ENCODE measurements at places on chromosomes 16 and 17. TPM values are rescaled to one million over a fixed set of nuclear protein-coding genes. Genes with fewer than 3 reads are reported as not detected.

- H3K36me3 ChIP-seq: no peaks in the 10 kb centered on the region
- H3K4me1 ChIP-seq: no peaks in the 10 kb centered on the region
- H3K27ac ChIP-seq: no peak overlapping the region
- no peak overlapping the region for H3K4me3 ChIP-seq
- H3K27me3 ChIP-seq: no peaks in the 10 kb centered on the region
- no peak for DNase-seq
These were observed 99.7 kb upstream of the HAS3 start for GRCh38 chr16:69005641-69006355.

DNA sequence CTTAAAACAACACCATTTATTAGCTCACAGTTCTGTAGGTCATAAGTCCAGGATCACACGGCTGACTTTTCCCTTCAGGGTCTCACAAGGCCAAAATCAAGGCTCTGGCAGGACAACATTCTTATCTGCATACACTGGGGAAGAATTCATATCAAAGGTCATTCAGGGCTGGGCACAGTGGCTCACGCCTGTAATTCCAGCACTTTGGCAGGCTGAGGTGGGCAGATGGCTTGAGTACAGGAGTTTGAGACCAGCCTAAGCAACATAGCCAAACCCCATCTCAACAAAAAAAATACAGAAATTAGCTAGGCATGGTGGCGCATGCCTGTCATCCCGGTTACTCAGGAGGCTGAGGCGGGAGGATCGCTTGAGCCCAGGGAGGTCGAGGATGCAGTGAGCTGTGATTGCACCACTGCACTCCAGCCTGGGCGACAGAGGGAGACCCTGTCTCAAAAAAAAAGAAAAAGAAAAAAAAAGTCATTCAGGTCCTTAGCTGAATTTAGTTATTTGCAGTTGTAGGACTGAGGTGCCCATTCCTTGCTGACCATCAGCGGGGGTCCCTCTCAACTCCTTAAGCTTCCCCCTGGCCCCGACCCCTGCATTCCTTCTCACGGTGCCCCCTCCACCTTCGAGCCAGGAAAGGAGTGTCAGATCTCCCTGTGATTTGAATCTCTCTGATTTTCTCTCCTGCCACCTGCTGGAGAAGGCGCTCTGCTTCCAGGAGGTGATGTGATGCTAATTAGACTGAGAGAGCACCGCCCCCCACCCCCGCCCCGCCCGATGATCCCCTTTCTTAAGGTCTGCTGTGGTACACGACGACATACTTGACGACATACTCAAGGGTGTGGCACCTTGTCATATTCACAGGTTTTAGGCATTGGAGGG, 91.8 kb upstream of the CLEC18A start:
- no peak overlapping the region for H3K27ac ChIP-seq
- peaks cover 27% of the 10 kb centered on the region for H3K36me3 ChIP-seq
- no peaks in the 10 kb centered on the region for H3K27me3 ChIP-seq
- peak; percentile 24 for DNase-seq
- no peaks in the 10 kb centered on the region for H3K4me1 ChIP-seq

DNA sequence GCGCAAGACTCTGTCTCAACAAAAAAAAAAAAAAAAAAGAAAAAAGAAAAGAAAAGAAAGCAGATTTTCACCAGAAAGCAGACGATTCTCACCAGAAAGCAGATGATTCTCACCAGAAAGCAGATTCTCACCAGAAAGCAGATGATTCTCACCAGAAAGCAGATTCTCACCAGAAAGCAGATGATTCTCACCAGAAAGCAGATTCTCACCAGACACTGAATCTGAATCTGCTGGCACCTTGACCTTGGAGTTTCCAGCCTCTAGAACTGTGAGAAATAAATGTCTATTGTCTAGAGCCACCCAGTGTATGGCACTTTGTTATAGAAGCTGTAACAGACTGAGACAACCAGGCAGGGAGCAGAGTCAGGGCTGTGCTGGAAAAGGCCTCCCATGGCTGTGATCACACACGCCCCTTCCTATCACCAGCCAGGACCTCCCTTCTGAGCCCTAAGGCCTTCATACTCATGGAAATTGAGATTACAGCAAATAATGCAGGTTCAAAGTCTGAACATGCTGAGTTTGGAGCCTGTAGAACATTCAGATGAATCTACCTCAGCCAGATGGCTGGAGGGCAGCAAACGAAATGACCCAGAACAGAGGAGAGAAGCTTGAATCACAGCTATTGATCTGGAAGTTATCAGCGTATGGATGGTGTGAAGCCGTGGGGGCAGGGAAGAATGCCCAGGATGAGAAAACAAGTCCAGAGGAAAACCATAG, 309.3 kb downstream of the SLC39A11 start:
- H3K27me3 ChIP-seq: no peaks in the 10 kb centered on the region
- no peaks in the 10 kb centered on the region for H3K36me3 ChIP-seq
- no peaks in the 10 kb centered on the region for H3K4me1 ChIP-seq

GRCh38 chr17:40178021-40178601, 841 bp downstream of the RAPGEFL1 start:
- H3K27ac ChIP-seq: no peak overlapping the region
- no peak for DNase-seq
- H3K4me3 ChIP-seq: no peak overlapping the region
- peaks cover 19% of the 10 kb centered on the region for H3K4me1 ChIP-seq
- peaks cover 5% of the 10 kb centered on the region for H3K36me3 ChIP-seq
- no peaks in the 10 kb centered on the region for H3K27me3 ChIP-seq

DNA sequence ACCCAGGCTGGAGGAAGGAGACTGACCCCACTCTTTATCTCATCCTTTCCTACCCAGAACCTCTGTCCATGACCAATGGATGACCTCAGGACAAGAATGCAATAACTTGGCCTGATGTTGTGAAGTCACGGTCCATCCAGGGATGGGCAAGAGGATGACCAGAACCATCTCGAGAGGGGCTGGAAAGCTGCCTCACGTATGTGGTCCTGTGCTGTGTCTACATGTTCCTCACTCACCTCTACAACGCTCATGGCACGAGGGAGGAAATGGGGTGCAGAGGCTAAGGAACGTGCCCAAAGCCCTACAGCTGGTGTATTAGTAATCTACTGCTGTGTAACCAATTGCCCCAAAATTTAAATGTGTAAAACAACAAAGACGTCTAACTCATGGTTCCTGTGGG, 7.3 kb upstream of the KCTD5 start:
- no peak for DNase-seq
- no peak overlapping the region for H3K4me3 ChIP-seq
- no peaks in the 10 kb centered on the region for H3K36me3 ChIP-seq
- no peak overlapping the region for H3K27ac ChIP-seq

GRCh38 chr17:41452281-41452680, 11.5 kb upstream of the KRT38 start:
- no peaks in the 10 kb centered on the region for H3K36me3 ChIP-seq
- no peak for DNase-seq
- H3K4me1 ChIP-seq: no peaks in the 10 kb centered on the region
- no peak overlapping the region for H3K27ac ChIP-seq
- H3K27me3 ChIP-seq: peaks cover 5% of the 10 kb centered on the region

GRCh38 chr16:49952386-49952785, 72.6 kb upstream of the CNEP1R1 start:
- H3K27me3 ChIP-seq: peaks cover 4% of the 10 kb centered on the region
- no peak for DNase-seq
- H3K36me3 ChIP-seq: no peaks in the 10 kb centered on the region
- H3K4me3 ChIP-seq: no peak overlapping the region
- no peak overlapping the region for H3K27ac ChIP-seq

- H3K4me1 ChIP-seq: no peaks in the 10 kb centered on the region
- no peaks in the 10 kb centered on the region for H3K36me3 ChIP-seq
- no peak overlapping the region for H3K4me3 ChIP-seq
- H3K27ac ChIP-seq: no peak overlapping the region
- DNase-seq: no peak
- no peaks in the 10 kb centered on the region for H3K27me3 ChIP-seq
These were observed 197.7 kb upstream of the GSE1 start for GRCh38 chr16:85415196-85416090.

GRCh38 chr17:10790491-10791401, 13.2 kb downstream of the TMEM238L start:
- no peaks in the 10 kb centered on the region for H3K27me3 ChIP-seq
- H3K4me1 ChIP-seq: no peaks in the 10 kb centered on the region
- no peak for DNase-seq
- no peaks in the 10 kb centered on the region for H3K36me3 ChIP-seq

GRCh38 chr17:78674595-78675315, 97.6 kb upstream of the DNAH17 start:
- peaks cover 80% of the 10 kb centered on the region for H3K36me3 ChIP-seq
- H3K27ac ChIP-seq: no peak overlapping the region

DNA sequence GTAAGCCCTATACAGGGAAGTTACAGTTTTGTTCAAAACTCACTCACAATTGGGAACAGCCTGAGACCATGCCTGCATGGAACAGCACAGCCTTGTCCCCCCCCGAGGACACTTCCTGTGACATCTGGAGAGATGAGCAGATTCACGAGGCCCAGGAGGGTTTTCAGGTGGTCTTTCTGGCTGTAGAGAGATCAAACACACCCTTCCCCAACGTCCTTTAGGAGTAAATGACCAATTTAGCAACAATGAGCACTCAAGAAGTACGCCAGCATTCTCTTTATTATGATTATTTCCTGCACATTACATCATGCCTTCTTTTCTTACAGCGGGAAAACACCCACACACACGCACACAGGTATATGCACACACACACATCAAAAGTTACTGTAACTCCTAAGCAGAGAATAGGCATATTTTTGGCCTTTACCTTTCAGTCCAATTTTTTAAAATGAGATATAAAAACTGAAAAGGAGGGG, 39.0 kb downstream of the ADCY9 start:
- no peak overlapping the region for H3K4me3 ChIP-seq
- H3K27me3 ChIP-seq: no peaks in the 10 kb centered on the region
- peaks cover 3% of the 10 kb centered on the region for H3K4me1 ChIP-seq
- no peaks in the 10 kb centered on the region for H3K36me3 ChIP-seq
- no peak for DNase-seq

- peaks cover 19% of the 10 kb centered on the region for H3K4me1 ChIP-seq
- no peak for DNase-seq
- H3K27ac ChIP-seq: no peak overlapping the region
- H3K36me3 ChIP-seq: no peaks in the 10 kb centered on the region
- no peaks in the 10 kb centered on the region for H3K27me3 ChIP-seq
These were observed 176.4 kb upstream of the CHMP6 start for GRCh38 chr17:80815151-80815681.

DNA sequence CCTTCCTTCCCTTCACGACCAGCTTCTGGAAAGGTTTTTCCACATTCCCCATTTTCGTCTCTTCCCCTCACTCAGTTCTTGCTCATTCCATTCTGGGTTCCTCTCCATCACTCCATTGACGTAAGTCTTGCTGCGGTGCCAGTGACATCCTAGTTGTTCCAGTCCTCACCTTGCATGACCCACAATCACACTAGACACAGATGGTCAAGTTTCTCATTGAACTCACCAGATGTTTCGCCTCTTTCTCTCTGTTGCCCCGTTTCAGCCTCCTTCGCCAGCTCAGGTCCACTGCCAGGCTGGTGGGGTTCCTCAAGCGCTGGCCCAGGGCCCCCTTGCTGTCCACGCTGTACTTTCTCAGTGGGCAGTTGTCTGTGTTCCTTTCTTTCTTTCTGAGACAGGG, 43.4 kb downstream of the CCDC42 start:
- H3K27me3 ChIP-seq: no peaks in the 10 kb centered on the region
- H3K4me1 ChIP-seq: no peaks in the 10 kb centered on the region
- no peak overlapping the region for H3K27ac ChIP-seq

GRCh38 chr17:13323990-13324389, 277.7 kb downstream of the HS3ST3A1 start:
- H3K27ac ChIP-seq: no peak overlapping the region
- DNase-seq: no peak
- no peak overlapping the region for H3K4me3 ChIP-seq
- no peaks in the 10 kb centered on the region for H3K36me3 ChIP-seq

DNA sequence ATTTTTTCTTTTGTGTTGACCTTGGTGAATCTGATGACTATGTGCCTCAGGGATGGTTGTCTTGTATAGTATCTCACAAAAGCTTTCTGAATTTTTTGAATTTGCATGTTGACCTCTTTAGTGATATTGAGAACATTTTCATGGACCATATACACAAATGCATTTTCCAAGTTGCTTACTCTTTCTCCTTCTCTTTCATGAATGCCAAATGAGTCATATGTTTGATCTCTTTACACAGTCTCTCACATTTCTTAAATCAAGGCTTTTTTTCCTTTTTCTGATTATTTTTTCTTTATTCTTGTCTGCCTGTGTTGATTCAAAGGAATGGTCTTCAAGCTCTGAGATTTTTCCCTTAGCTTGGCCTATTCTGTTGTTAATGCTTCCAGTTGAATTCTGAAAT, 46.6 kb upstream of the KCNJ16 start:
- no peak overlapping the region for H3K4me3 ChIP-seq
- no peak for DNase-seq
- no peaks in the 10 kb centered on the region for H3K4me1 ChIP-seq
- H3K27ac ChIP-seq: no peak overlapping the region
- no peaks in the 10 kb centered on the region for H3K27me3 ChIP-seq
- no peaks in the 10 kb centered on the region for H3K36me3 ChIP-seq

DNA sequence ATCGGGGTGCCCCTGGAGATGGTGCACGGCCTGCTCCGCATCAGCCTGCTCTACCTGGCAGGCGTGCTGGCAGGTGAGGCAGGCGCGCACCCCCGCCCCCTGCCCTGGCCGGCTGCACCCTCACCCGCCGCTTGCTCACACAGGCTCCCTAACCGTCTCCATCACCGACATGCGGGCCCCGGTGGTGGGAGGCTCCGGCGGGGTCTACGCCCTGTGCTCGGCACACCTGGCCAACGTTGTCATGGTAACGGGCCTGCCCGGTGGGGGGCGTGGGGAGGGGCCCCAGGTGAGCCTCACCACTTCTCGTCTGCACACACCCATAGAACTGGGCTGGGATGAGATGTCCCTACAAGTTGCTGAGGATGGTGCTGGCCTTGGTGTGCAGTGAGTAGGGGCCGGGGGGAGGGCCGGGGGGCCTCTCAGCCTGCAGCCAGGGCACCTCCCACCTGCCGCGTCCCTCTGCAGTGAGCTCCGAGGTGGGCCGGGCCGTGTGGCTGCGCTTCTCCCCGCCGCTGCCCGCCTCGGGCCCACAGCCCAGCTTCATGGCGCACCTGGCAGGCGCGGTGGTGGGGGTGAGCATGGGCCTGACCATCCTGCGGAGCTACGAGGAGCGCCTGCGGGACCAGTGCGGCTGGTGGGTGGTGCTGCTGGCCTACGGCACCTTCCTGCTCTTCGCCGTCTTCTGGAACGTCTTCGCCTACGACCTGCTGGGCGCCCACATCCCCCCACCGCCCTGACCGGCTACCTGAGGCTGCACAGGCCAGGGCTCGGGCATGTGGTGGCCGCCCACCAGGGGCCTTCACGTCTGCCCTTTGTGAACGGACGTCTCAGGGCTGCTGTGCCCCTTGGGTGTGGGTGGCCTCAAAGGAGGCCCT, 2.1 kb downstream of the RHBDL1 start:
- DNase-seq: no peak
- H3K36me3 ChIP-seq: peaks cover 12% of the 10 kb centered on the region
- no peak overlapping the region for H3K4me3 ChIP-seq
- H3K27ac ChIP-seq: no peak overlapping the region
- no peaks in the 10 kb centered on the region for H3K27me3 ChIP-seq

The IRX6 gene
- total RNA-seq: not detected

The TENT4B gene
- 19.7 TPM for total RNA-seq

The IGFALS gene
- 0.84 TPM for total RNA-seq

The SOX8 gene
- total RNA-seq: 1.1 TPM

The HSD11B2 gene
- not detected for total RNA-seq

The CACNG1 gene
- total RNA-seq: not detected

The OTOP3 gene
- not detected for total RNA-seq

The DNASE1L2 gene
- total RNA-seq: 0.37 TPM

The GAST gene
- not detected for total RNA-seq

The ADORA2B gene
- total RNA-seq: not detected

The TMEM238L gene
- total RNA-seq: not detected

The TOM1L1 gene
- total RNA-seq: not detected

The KRT24 gene
- not detected for total RNA-seq

The WFDC1 gene
- not detected for total RNA-seq

The NXPH3 gene
- not detected for total RNA-seq
